ENCODE measurements at places on chromosomes 2 and 18.

DNA sequence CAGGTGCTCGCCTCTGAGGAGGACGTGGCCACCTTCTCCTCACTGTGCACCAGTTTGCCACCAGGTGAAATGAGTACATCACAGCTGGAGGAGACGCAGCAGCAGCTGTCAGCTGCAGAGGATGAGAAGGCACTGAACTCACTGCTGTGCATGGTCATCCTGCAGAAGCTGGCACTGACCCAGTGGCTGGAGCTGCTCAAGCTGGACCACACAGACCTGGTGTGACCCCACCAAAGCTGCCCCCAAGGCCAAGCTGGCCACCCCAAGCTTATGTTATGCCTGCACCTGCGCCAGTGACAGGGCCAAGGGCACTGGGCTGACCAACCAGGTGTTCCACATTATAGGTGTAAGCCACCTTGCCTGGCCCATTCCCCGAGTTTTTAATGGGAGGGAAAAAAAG is 19.3 kb downstream of the CLK1 start:
- no peak for DNase-seq

DNA sequence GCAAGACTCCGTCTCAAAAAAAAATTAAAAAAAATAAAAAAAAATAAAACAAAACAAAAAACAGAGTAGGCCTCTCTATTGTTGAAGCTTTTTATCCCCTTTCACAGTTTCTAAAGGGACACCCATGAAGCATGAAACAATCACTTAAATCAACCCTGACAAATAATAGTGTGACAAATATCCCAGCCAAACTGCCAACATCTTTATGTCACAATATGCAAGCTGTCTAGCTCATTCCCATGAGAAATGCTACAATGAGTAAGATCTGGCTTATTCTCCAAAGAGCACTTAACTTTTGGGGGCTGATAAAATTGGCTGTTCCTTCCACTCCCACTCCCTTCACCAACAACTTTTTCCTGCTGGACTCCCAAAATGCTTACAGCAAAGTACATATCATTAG is 21.7 kb upstream of the ABCA12 start:
- DNase-seq, result no peak

DNA sequence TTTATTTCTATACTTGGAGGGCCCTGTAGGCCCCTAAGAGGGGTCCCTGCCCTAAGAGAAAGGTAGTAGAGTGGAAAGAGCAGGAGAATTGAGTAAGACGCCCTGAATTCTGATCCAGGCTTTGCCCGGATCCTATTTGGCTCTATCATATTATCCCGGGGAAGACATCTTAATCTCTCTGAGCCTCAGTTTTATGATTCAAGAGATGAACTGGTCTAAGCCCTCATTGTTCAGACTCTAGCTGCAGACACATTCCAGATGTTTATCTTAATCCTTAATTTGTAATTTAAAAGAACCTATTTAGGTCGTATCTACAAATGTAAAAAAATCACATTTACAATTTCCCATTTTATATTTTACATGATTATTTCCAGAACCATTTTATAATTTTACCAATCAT is 220.1 kb downstream of the AGPS start:
- no peak for DNase-seq

GRCh38 chr18:23302851-23303527 is 150.1 kb upstream of the RIOK3 start:
- no peak for DNase-seq

DNA sequence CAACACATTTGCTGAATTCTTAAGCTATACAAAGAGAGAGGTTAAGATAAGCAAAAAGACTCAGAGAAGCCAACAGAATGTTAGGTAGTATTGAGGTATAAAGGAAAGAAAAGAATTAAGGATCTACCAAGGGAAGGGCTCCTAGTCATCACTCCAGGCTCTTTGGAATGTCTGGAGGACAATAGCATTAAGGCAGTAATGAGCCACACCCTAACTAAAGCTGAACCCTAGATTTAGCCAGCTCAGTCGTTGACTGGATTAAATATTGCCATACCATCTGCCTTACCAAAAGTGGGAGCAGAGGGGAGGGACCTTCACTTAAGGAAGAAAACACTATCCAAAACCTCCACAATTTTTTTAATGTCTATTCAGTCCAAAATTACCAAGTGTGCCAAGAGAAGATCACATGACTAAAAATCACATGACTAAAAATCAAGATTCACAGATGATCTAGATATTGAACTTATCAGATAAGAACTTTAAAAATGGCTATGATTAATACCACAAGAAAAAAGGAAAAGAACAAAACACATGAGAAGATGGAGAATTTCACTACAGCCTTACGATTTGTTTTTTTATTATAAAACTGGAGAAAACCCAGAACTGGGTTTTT is 59.7 kb downstream of the EXOC6B start:
- DNase-seq, result no peak

GRCh38 chr2:208466151-208466919 is 59.7 kb downstream of the PTH2R start:
- DNase-seq, result no peak

DNA sequence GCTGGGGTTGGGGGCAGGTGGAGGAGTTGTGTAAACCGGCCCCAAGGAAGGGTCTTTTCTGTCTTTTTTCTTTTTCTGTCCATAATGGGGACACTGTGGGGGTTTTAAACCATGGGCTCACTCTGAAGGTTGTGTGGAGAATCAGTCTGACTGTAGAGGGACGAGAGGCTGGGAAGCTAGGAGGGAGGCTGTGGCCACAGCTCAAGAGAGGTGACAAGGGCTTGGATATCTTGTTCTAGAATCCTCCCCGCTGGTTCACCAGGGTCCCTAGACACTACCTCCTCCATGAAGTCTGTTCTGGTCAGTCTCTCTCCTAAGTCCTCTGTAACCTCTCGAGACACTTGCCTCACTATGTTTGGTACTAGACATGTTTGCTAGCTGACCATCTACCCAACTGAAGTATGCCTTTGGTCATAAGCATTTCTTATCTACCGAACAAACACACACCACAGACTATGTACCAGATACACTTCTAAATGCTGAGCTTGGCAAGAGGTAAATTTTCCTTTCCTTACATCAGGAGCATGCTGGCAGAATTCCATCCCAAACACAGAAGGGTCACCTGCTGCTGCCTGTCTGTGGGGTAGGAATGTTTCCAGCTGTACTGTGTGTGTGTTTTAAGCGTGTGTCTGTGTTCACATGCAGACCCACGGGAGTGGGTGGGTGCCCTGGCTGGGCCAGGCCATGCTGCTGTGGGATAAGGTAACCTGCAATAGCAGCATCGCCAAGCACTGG is 69.6 kb upstream of the MGAT4A start:
- DNase-seq, result no peak

DNA sequence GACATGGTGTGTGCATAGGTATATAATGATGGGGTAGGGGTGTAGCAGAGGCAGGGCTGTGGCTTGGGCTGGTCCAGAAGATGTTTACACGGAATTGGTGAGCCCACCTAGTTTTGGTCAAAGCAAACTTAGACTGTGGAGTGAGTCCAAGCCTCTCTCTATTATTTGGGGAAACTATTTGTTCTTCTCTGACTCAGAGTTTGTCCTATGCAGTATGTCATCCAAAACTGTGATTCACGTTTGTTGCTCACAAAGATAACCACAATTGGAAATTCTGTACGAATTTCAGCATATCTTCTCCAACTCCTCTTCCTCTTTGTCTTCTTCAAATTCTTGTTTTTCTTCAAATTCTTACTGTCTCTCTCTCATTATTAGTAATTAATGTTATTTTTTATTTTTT is 292.9 kb downstream of the XIRP2 start:
- DNase-seq, result no peak

- DNase-seq, result no peak
These were observed 44.1 kb downstream of the ERBB4 start for GRCh38 chr2:212494418-212495020.

DNA sequence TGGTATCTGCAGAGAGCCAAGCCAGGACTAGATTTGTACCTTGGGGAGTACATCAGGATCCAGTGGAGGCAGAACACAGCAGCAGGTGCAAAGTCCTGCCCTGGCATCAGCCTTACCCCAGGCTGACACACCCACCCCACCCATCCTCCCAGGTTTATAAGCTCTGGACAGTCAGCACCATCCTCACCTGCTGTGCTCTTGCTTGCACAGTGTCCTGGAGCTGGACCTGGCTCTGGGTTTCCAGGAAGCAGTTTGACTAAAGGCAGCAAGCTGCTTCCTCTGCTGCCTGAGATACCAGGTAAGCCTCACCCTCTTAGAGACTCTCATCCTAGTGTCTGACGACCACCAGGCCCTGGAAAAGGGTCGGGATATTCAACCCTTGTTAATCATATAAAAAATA is at the start of gene SULT1C3:
SULT1C3 (plus strand) TSS at position 183 of the 400 bp plus-strand sequence. CDS start 7,227 bp downstream, outside the sequence.
- DNase-seq, result no peak

DNA sequence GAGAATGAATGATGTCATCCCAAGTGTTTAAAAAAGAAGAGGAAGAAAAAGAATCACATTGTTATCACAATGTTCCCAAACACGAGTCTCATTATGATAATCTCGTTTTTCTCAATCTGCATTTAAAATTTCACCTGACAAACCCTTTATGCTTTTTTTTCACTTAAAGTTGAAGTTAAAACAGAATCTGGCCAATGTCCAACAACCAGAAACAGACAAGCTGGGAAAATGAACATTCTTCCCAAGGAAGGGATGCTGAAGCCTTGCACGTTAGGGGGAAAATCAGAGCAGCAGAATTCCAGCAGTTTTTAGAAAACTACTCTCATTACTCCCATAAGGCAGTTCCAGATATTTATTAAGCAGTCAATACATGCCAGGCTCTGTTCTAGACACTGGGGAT is 245.3 kb downstream of the TMEM182 start:
- no peak for DNase-seq

GRCh38 chr18:22114526-22115321 is 54.7 kb upstream of the GATA6 start:
- DNase-seq, result no peak

- no peak for DNase-seq
These were observed 9.7 kb downstream of the ERMN start for GRCh38 chr2:157315901-157316300.

DNA sequence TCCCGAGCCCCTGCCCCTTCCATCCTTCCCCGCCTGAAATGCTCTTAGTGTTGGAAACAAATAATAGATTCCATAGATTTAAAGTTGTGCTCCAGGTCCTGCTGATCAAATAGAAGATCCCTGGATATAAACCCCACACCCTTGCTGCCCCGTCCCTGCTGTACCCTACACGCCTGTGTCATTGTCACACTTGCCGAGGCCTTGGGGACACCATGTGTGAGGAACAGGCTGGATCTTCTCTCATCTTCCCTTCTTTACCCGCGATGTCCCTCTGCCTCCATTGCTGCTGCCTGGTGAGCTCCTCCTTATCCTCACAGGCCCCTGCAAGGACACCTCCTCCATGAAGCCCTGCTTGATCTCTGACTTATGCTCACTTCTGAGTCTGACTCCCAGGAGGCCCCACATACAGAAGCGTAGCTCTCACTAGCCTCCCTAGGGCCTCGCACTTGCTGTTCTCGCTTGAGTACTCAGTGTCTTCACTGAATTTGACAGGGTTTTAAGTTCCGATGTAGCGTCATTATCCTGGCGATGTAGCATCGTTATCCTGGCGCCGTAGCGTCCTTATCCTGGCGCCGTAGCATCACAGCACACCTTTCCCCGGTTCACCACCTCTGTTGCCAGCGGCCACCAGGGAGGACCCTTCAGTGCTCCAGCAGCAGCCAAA is 221.9 kb downstream of the NDUFA10 start:
- no peak for DNase-seq

- DNase-seq, result no peak
These were observed 124.8 kb downstream of the EPHA4 start for GRCh38 chr2:221447310-221447709.

GRCh38 chr2:227124811-227125210 is 39.2 kb downstream of the COL4A4 start:
- no peak for DNase-seq

DNA sequence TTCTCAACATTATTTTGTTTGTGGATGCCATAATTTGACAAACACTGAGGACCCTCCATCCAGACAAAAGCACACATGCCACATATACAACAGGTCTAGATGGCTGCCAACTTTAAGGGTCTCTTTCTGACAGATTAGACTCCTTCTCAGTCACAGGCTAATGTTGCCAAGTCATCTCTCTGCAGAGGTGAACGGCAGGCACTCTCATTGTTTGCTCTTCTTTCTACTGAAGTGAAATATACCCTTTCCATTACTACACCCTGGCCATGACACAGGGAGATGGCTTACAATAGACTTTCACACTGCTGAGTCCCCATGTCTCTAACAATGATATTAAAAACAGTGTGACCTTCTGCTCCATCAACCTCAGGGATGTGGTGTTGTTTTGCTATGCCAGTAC is 47.5 kb upstream of the ZNF397 start:
- DNase-seq, result no peak

GRCh38 chr18:54769526-54770464 is 58.5 kb upstream of the RAB27B start:
- DNase-seq, result no peak

GRCh38 chr2:170716851-170717598 is 1.9 kb downstream of the SP5 start:
- no peak for DNase-seq

DNA sequence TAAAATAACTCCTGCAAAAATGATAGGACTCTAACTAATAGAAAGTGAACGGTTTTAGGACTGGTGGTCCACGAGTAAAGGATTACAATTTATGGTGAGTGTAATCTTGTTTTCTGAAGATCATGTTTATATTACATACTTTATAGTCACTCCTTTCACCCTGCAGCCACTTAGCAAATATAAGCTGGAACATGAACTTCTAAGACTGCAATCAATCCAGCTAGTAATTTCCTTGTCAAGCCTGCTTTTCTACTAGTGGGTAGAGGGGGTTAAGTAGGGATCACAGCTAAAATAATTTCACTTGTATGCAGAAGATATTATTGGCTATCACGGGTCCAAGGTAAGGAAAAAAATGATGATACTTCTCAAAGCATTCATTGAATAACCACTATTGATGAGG is 125.5 kb upstream of the NETO1 start:
- DNase-seq, result no peak

DNA sequence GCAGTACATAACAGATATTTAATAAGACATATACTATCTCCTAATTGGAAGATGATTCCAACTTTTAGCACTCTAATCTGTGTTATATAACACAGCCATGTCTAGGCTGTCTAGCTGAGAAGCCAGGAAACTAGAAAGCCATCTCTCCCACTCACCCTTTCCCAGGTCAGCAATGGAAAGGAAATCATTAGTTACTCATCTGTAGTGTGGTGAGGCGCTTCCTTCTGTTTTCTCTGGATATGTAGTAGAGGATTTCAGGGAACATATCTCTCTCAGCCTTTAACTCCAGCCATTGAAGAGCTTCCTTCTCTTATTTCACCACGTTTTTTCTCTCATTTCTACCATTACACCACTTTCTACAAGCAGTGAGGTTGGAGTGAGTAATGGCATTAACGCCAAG is 19.4 kb downstream of the RBBP8 start:
- no peak for DNase-seq
